CD4-positive, alpha-beta T cell treated with Interleukin-4 for 4 hours (primary cell): ENCODE measurements at places on chromosomes 2 and 18.
A peak's percentile ranks its signal among the peaks of the same experiment; 100 is the strongest.

GRCh38 chr18:45565280-45565970 is 49.9 kb upstream of the SLC14A2 start:
- DNase-seq: no peak

- peak; percentile 10 for DNase-seq
Measured at GRCh38 chr2:37244017-37244416, 12.6 kb downstream of the NDUFAF7 start.

GRCh38 chr2:17156086-17156485 is 362.2 kb downstream of the RAD51AP2 start:
- no peak for DNase-seq

DNA sequence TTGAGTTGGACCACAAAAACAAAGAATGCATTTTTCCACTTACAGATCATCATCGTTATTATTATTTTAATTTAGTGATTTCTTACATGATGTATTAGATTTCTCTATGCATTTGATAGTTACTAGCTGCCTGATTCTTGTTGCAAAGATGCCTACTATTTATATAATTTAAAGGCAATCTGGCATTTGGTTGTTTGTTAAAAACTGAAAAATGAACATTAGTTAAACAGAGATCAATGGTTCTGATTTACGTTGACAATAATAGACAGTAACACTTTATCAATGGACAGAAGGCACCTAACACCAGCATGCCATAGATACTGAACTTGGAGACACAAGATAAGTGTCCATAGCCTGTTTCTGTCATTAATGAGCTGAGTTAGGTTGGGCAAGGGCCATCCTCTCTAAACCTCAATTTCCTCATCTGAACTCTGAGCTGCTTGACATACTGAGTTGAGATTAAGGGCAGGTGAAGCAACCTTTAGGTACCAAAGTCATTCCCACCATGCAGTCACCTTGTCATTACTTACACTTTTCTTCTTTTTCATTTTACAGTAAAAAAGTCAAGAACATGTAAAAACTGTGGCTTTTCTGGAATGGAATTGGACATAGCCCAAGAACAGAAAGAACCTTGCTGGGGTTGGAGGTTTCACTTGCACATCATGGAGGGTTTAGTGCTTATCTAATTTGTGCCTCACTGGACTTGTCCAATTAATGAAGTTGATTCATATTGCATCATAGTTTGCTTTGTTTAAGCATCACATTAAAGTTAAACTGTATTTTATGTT is 3.1 kb downstream of the CCL20 start:
- no peak for DNase-seq

DNA sequence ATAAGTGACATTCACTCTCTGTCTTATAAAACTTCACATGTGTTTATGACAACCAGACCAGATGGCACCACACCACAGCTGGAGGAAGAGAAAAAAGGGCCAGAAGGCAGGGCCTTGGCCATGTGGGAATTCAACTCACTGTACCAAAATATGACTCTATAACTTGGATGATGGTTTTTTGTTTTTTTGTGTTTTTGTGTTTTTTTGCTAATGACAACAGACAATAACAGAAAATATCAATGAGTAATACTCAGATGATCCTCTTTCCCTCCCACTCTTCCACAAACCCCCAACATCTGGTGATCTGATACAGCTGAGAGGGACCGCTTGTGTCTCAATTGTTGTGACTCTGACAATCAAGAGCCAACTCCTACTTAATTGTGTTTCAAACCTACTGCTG is 12.4 kb downstream of the NMI start:
- DNase-seq: no peak

- no peak for DNase-seq
Measured at GRCh38 chr2:238308177-238308576, 12.1 kb upstream of the TRAF3IP1 start.

GRCh38 chr2:54432251-54433015 is 23.7 kb upstream of the SPTBN1 start:
- no peak for DNase-seq

- DNase-seq: no peak
Measured at GRCh38 chr2:45840481-45840880, 189.0 kb downstream of the PRKCE start.

GRCh38 chr2:172889768-172890430 is 154.3 kb downstream of the RAPGEF4 start:
- no peak for DNase-seq

GRCh38 chr2:182980115-182980514 is 58.1 kb downstream of the NCKAP1 start:
- peak; percentile 32 for DNase-seq

- no peak for DNase-seq
Measured at GRCh38 chr18:5600378-5601071, 56.7 kb upstream of the EPB41L3 start.

DNA sequence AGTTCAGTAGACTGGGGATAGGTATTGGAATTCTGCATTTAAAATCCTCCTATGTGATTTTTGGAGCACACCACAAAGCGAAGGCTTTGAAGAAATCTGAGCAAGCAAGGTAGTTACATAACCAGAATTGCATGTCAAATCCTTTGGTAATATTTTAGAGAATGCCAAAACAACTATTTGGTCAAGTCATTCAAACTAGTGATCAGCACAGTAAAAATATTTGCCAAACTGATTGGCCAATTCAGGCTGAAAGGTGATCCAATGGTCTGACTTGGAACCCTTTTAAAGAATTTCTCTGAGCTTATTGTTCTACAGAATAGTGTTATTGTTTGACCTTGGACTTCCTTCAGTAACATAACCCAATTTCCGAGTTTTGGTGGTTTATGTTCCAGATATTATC is 214.2 kb upstream of the ETAA1 start:
- DNase-seq: no peak

- peak; percentile 42 for DNase-seq
Measured at GRCh38 chr2:202831242-202832220, 40.0 kb downstream of the ICA1L start.

DNA sequence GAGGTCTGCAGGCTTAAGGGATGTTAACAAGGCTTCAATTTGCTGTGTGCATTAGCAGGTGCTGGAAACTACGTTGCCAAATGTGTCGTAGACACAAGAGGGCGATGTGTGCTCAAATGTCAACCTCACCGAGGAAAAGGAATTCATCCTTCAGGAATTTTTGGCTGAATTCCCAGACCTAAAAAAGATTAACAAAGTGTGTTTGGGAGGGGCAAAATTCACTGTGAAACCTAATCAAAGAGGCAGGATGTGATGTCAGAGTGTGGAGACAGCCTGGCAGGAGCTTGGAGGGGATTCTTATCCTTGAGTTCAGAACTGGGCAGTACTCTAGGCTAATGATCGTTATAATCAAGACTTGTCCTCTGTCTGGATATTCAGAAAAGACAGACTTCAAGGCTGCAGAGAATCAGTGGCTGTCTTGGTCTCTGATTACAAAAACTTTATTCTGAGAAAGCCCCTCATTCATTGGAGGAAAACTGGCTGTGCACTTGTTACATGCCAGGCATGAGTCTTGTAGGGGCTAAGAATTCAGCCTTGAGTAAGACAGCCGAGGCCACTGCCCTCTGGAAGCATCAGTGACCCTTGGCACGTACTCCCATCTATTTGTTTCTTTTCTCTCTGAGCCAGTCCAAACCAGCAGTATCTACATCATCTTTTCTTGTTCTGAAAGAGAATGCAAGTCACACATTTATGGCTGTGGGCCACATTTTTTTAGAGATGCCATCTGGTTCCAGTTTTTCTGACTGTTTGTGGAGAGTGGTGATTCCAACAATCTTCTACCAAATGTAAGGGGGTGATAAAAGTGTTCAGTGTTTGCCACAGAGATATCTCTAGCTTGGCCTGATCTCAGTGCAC is 18.7 kb upstream of the SCYGR1 start:
- DNase-seq: no peak

GRCh38 chr2:24972315-24972961 is 683 bp upstream of the DNAJC27 start:
- peak; percentile 23 for DNase-seq

GRCh38 chr2:69789175-69789721 is 40.2 kb upstream of the GMCL1 start:
- no peak for DNase-seq

GRCh38 chr2:158255257-158255656 is 153.6 kb downstream of the UPP2 start:
- DNase-seq: no peak

GRCh38 chr2:105438104-105438929 is 39.5 kb upstream of the FHL2 start:
- DNase-seq: no peak

GRCh38 chr2:224883700-224884099 is 158.6 kb downstream of the DOCK10 start:
- no peak for DNase-seq

DNA sequence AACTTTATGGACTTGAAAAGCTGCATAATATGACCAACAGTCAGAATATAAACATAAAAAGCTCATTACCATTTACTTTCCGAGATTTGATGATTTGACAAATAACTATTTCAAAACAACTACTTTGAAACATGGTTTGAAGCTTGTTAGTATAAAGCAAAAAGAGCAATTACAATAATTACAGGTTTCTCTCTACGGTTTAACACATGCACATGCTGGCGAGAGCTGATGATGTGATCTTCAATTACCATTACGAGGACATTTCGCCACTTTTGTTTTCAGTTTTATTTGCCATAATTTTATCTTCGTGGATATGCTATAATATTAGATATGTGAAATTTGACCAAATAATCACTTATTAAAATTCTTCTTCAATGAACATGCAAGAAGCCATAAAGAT is 270.1 kb downstream of the TCF4 start:
- no peak for DNase-seq

GRCh38 chr2:240810199-240810598 is 9.8 kb downstream of the KIF1A start:
- DNase-seq: no peak

- no peak for DNase-seq
Measured at GRCh38 chr2:48072583-48072982, 166.3 kb upstream of the FBXO11 start.

GRCh38 chr2:189210250-189211087 is 30.9 kb upstream of the COL5A2 start:
- DNase-seq: no peak

- DNase-seq: no peak
Measured at GRCh38 chr18:34506198-34506597, 203.9 kb upstream of the DTNA start.

DNA sequence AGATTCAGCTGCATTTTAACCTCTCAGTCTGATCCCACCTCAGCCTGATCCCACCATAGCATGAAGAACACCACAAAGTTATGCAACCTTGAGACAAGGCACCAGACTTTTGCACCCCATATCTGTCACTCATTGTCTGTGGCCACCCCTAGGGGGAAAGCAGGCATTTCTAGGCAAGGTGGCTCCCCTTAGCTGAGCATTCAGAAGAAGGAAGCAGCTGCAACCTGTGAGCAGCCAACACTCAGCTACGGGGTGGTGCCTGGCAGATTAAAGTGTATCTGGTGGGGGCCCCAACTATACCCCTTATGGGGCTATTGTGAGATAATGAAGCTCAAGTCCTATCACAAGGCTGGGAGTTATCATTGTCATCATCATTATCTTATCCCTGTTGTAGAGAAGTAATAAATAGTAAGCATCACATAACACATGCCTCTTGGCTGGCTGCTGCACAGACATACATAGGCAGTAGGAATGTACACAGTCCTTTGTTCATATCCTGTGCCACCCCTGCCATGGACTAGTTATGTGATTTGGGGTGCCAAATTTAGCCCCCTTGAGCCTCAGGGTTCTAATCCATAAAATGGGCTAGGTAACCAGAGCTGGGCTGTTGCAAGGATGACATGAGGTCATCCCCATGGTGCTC is 20.6 kb upstream of the TMEM163 start:
- no peak for DNase-seq

- no peak for DNase-seq
Measured at GRCh38 chr2:30108192-30108591, 38.6 kb upstream of the YPEL5 start.

DNA sequence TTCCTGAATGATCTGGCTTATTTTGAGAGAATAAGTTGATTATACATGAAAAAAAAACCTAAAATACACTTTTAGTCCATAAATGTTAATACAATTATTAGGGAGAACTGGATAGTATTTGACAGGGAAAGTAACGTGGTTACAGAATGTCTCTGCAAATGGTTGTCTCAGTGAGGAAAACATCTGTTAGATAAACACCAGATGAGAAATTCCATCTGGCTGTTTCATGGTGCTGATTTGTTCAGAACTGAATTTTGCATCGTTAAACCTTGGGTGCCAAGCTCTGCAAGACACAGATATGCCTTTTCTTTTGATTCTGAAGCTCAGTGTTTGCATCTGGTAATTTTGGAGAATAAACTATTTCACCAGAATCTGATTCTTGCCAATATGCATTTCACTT is 90.4 kb downstream of the SCN3A start:
- DNase-seq: no peak

DNA sequence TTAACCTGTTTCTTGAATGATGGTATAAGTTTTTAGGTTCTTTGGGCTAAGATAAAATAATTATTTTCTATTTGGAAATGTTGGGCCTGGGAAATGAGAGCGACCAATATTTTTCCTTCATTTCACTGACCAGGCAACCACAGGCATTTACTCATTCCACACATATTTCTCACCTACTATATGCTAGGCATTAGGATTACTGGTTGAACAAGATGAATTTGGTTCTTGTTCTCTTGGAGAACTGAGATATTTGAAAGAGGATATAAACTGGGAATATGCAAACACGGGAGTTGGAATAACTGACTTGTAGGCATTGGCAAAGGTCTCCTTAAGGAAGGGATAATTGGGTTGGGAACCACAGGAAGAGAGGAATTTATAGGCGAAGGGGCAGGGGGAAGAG is 3.9 kb upstream of the MYL1 start:
- no peak for DNase-seq

- no peak for DNase-seq
Measured at GRCh38 chr18:26459340-26459739, 89.0 kb downstream of the KCTD1 start.

DNA sequence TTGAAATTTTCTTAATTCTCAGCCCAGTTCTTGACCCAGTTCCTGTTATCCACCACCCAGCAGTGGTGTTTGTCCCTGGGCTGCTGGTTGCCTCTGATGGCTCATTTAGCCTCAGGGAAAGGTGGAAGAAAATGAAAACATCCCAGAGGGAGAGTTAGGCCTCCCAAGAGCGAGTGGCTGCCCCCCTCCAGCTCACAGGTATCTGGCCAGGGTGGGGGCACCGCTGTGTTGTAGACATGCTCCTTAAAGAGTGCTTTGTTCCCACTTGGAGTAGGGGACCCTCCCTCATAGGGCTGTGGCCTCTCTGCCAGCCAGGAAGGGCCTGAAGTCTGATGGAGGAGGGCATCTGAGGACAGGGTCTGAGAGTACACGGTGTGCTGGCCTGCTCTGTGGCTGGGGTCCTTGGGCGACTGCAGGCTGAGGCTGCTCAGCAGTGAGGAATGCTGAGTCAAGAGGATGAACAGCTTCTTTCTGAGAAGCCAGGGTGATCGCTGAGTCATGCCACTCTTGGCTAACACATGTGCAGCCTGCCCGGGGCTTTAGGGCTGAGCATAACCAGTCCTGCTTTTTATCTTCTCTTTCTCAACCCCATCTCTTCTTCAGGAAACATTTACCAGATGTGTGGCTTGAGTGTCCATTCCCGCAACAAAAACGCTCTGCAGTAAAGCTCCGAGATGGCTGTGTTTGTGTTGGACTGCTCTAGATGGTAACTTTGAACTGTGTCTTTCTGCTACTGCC is 72.3 kb downstream of the IL1R2 start:
- DNase-seq: peak; percentile 8

- DNase-seq: no peak
Measured at GRCh38 chr2:48845684-48846083, 90.2 kb upstream of the LHCGR start.
